Aorta (tissue), 5 donors: ENCODE measurements at places on chromosomes 2 and 18.

- no peak for DNase-seq
Measured at GRCh38 chr2:54871457-54872107, 148.1 kb downstream of the EML6 start.

GRCh38 chr2:189152483-189152882, 27.1 kb downstream of the COL5A2 start:
- DNase-seq: peak; percentile 63

- DNase-seq: no peak
Measured at GRCh38 chr2:223042704-223043118, 9.3 kb upstream of the KCNE4 start.

DNA sequence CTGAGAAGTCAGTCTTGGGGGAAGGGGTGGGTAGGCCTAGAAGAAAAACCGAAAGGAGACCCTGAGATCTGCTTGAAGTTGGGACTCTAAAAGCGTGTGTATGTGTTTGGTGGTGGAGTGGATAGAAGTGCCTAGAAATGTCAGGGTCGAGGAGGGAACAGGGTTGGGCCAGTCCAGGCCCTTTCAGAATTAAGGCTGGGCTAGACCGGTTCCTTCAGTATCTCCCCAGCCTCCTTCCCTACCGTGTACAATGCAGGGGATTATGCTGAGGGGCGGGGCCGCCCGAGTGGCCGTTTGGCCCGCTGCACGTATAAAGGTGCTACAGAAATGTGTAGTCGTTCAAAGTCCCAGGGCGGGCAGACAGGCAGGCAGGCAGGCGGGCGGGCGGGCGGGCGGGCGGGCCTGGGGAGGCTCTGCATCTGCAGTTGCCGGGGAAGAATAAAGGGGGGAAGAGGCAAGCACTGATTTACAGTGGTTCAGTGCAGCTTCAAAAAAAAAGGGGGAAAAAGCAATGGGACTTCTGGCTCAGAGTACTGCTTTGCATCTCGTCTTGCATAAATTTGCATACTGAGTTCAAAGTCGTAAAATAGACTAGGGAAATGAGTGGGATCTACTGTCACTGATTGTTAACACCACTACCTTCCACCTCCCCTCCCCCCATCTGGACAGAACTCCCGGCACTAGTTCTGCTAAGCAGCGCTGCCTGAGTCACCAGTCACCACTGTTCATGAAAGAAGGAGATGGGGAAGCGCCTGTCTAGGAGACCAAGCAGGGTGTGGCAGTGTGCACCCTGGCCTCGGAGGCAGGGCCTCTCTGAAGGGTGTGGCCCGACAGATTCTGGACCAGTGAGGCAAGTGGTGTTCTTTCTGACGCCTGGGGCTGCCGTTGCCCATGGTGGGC, 3.6 kb downstream of the IGFBP2 start:
- peak; percentile 83 for DNase-seq

DNA sequence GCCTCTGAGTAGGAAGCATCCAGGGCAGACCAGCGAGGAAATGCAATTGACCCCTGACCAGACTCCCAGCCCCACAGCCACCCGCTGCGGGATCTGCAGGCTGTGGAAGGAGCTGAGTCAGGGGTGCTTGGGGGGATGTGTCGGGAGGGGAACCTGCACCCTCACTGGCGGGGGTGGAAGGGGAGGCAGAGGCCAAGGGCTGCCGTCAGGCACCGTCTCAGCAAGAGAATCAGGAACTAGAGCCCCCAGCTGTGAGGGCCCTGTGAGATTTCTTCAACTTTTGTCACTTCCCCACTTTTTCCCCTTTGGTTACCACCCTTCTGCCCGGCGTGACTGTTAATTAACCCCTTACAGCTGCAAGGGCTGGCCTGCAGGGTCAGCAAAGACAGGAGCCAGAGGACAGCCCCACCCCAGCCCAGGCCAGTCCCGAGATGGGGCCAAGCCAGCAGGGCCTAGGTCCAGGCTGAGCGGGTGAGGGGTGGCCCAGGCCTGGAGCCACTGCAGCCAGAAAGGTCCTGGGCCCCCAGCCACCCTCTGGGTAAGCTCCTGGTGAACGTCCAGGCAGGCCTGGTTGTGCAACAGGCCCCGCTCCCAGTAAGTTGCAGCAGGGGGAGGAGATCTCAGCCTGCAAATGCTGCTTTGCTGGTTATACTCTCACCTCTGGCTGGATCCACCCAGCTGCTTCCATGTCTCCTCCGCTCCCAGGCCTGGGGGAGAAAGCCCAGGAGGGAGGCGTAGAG, 147.0 kb upstream of the ID2 start:
- peak; percentile 93 for DNase-seq

DNA sequence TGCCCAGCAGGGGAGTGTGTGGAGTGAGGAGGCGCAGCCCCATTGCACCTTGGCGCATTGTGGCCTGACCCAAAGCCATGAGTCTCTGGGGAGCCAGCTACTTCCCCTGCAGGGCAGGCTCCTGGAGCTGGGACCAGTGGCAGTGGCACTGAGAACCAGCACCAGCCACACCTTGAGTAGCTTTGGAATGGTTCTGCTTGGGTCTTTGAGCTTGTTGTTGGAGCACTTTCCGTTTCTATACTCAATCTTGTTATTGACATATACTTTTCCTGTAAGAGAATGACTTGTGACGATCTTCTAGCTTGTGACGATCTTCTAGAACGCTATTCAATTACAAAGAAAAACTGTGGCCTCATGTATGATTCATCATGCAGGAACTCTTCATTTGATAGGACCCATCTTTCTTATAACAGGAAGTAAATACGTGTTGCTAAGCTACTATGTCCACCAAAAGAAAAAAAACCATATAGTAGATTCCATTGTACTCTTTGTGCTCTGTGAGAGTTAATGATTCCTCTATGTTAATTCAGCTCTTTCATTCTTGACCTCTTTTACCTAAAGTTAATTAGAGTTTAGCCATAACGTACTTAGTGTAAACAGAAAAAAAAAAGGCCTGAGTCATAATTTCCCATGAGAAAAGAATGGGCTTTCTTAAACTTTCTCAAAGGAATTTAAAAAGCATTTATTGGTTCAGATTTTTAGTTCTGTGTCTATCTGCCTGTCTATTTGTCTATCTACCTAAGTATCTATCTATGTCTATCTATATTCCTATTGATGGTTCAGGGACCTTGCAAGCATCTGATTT, 113.1 kb downstream of the GATA6 start:
- DNase-seq: no peak

- no peak for DNase-seq
Measured at GRCh38 chr2:85257970-85258605, 69.7 kb downstream of the TGOLN2 start.

DNA sequence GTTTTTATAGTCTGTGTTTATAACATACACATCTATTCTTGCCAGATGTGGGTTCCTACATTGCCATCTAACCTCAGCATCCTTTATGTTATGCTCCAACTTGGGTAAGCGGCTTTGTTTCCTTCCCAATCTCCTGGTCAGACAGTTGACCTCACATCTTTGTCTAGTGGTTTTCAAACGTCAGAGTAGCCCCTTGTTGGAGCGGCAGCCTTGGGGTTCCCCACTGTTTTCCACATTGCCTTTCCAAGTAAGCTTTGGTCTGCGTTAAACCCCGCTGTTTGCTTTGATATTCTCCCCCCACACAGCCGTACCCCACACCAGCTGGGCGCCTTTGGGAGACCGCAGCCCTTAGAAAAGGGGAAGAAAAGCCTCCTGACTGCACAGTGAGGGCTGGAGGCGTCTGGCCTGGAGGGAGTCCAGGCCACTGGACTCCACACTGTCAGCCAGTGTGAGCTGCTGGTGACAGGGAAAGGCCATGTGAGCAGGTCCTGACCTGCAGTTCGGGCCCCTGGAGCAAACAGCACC, 83.3 kb downstream of the MALT1 start:
- peak; percentile 82 for DNase-seq

DNA sequence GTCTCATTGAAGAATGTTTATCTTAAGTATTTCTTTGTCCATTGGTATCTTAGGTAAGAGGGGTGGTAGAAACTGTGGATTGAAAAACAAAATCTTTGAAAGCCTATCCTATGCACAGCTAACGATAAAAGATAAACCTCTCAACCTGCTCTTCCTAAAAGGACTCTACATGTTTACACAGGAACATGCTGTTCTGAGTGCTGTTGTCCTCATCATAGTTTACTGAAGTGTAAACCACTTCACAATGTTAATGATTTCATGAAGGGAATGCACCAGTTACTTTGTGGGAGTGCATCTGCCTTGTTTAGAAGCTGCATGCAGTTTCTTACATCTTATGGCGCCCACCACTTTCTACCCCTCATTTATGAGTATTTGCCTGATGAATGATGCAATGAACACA, 1.2 kb downstream of the ACMSD start:
- DNase-seq: no peak

DNA sequence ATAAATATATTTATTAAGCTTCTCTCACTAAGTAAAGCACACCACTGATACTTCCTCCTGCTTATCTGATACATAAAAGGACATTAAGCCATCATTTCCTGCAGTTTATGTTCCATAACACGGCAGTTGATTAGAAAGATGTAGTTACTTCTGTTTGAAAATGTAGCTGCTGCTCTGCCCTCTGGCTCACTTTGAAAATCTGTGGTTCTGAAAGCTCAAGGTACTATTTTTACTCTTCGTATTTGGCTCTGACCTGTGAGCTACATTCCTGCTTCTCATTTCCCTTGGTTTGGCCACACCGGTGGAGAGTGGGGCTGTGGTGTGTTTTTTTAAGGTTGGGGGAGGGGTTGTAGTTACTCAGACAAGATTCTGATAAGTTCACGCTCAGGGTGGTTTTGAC, 12.8 kb upstream of the TTN start:
- no peak for DNase-seq

DNA sequence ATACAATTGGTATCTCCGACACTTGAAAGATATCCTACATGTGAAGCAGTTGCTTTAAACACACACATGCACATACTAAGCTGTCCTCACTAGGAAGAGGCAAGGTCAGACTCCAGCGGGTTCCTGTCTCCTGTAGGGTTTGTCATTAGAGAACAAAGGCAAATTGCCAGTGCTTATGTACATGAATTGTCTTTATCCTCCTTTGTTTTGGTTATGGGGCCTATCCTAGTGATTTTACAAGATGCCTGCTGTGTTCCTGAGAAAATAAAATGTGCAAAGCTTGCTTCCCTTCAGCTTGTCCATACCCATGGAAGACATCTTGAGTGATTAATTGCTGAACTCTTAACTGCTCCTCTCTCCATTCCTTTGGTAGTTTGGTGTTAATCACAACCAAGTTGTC, 86.7 kb upstream of the SLC39A10 start:
- DNase-seq: no peak
